Spleen (tissue), 13 donors: ENCODE measurements at places on chromosomes 4 and X. TPM values are rescaled to one million over a fixed set of nuclear protein-coding genes. Genes with fewer than 3 reads are reported as not detected.

DNA sequence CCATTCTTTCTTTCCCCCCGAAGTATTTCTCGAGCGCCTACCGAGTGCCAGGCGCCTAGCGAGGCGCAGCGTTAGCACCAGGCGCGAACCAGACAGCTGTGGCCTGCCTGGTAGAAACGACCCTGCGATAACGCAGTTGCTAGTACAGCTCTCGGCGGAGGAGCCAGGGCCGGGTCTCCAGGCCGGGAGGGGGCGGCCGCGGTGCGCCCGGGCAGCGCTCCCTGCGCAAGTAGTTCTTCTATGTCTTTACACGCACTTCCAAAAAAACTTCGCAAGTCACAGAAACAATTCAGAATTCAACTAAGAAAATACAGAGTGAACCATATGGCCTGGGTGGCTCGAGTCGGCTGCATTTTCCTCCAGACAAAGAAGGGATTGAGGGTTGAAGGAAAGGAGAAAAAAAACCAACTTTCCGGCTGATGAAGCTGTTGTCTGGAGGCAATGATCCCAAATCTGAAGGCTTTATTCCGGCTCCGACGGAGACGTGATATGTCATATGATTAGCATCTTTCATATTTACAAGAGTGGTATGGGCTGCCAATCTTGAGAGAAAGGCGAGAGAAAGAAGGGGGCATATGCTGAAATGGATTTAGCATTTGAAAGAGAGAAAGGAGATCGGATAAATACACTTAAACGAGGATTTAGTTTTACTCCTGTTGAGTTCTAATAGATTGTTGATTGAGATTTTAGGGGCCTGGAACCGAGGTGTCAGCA is 7.2 kb upstream of the NEUROG2 start:
- peak; percentile 81 for DNase-seq

Gene NAT8L
- polyA plus RNA-seq: 0.29 TPM

Gene C4orf50
- 0.02 TPM for polyA plus RNA-seq

DNA sequence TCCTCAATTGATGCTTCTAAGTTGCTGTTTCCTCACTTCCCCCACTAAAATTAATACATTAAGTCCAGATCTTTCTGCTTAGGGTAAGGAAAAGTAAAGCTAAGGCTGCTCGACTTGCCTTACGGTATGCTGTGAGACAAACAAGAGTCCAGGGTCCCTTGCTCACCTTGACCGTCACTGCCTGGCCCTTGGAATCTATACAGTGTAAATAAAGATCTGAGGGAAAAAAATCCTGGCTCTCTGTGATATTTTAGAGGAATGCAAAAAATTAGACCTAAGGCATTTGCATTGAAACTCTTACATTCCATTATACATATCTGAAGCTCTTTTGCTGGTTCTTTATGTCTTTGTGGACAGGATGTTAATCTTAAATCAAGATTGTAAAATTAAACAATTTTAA is 129.6 kb upstream of the HCCS start:
- DNase-seq: no peak

DNA sequence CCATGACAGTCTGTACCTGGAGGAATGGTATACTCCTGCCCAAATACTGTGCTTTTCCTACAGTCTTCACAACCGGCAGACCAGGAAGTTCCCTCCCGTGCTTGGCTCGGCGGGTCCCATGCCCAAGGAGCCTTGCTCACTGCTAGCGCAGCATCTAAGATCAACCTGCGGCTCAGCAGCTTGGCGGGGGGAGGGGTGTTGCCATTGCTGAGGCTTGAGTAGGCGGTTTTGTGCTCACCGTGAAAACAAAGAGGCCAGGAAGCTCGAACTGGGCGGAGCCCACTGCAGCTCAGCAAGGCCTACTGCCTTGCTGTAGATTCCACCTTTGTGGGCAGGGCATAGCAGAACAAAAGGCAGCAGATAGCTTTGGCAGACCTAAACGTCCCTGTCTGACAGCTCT is 152.7 kb downstream of the TEX11 start:
- DNase-seq: peak; percentile 73

DNA sequence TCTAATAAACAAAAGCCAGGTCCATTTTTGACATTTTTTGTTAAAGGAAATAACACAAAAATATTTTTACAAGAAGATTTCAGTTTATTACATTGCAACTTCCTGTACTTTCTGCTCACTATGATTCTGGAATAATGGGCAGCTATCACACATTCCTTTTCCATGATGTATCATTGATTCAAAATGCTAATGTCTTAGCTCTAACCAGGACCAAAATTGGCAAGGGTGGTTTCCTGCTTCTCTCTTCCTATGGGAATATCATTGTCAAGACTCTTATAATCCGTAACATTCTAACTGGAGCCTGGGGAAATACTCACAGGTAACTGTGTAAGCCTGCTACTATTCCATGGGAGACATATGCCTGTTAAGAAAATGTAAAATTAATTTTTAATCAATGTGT is 218.6 kb downstream of the DCAF12L2 start:
- no peak for DNase-seq

DNA sequence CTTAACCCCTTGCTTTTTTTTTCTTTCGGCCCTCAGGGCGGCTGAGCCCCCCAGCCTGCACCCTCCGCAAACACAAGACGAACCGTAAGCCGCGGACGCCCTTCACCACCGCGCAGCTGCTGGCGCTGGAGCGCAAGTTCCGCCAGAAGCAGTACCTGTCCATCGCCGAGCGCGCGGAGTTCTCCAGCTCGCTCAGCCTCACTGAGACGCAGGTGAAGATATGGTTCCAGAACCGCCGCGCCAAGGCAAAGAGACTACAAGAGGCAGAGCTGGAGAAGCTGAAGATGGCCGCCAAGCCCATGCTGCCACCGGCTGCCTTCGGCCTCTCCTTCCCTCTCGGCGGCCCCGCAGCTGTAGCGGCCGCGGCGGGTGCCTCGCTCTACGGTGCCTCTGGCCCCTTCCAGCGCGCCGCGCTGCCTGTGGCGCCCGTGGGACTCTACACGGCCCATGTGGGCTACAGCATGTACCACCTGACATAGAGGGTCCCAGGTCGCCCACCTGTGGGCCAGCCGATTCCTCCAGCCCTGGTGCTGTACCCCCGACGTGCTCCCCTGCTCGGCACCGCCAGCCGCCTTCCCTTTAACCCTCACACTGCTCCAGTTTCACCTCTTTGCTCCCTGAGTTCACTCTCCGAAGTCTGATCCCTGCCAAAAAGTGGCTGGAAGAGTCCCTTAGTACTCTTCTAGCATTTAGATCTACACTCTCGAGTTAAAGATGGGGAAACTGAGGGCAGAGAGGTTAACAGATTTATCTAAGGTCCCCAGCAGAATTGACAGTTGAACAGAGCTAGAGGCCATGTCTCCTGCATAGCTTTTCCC is 3.4 kb downstream of the MSX1 start:
- DNase-seq: peak; percentile 70

DNA sequence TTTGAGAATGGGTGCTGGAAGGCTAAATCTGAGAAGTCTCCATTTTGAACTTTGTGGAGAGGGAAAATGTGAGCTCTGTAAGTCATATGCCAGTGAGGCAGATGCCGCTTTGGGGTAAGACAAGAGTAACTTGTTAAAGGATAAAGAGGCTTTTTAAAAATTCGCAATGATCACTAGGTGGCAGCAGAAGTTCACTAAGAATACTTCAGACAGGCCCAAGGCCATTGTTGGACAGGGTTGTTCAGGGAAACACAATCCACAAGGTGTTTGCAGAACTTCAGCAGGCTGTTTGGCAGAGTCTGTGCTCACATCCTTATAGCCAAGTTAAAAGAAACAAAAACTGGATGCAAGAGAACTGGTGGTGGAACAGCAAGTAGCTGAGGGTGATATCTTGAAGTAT is 13.7 kb upstream of the PIGA start:
- DNase-seq: no peak

DNA sequence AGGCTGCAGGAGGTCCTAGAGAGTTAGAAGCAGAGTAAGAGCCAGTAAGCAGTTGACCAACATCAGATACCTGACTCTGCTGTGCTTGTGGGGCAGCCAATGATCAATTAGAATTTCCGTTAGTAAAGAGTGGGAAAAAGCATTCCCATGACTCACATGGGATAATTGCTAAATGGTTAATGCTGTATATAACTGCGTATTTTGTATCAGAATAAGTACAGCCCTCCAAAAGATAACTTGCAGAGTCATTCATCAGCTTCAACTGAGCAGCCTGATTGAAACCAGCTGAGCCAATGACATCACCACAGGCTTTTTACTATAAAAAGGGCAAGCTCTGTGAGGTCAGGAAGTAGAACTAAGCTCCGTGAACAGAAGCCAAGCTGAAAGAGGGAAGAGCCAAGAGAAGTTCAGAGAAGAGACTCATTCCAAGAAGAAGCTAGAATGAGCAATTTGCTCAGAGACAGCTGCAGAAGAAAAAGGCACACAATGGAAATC is 67.9 kb downstream of the PPP3CA start:
- DNase-seq: no peak
